Right lobe of liver (tissue), 6 donors: ENCODE measurements at places on chromosomes 3 and 15. TPM values are rescaled to one million over a fixed set of nuclear protein-coding genes. Genes with fewer than 3 reads are reported as not detected.

PDE12 gene
- total RNA-seq: 20.7 TPM

GMPS gene
- total RNA-seq: 20.2 TPM

NDN gene
- 2.9 TPM for total RNA-seq

EFHB gene
- total RNA-seq: 1.3 TPM

ACTC1 gene
- total RNA-seq: 0.93 TPM

DNA sequence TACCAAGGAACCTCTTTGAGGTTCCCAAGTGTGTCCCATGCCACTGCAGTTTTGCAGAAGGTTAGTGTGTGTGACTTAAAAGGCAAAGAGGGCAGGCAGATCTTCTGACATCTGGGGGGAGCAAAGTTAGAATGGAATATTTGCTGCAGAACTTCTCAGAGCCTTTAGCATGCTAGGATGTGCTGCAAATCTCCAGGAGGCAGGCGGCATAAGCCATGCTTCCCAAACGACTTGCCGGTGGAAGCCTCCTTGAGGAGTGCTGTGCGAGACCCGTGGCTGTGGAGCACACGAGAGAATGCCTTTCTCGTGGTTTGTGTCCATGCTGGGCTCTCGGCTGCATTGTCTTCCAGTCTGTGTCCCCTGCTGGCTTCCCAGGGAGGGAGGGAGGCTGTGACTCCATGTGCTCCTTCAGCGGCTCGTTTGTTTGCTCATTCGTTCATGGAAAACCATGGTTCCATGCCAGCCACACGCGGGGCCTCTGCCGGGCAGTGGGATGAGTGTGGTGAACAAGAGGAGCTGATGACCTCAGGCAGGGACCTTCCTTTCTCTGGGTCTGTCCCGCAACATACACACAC lies 13.8 kb downstream of the HDAC11 start:
- DNase-seq: no peak
- no peak overlapping the region for H3K4me3 ChIP-seq
- H3K4me1 ChIP-seq: no peaks in the 10 kb centered on the region
- H3K27ac ChIP-seq: no peak overlapping the region
- H3K36me3 ChIP-seq: no peaks in the 10 kb centered on the region

DNA sequence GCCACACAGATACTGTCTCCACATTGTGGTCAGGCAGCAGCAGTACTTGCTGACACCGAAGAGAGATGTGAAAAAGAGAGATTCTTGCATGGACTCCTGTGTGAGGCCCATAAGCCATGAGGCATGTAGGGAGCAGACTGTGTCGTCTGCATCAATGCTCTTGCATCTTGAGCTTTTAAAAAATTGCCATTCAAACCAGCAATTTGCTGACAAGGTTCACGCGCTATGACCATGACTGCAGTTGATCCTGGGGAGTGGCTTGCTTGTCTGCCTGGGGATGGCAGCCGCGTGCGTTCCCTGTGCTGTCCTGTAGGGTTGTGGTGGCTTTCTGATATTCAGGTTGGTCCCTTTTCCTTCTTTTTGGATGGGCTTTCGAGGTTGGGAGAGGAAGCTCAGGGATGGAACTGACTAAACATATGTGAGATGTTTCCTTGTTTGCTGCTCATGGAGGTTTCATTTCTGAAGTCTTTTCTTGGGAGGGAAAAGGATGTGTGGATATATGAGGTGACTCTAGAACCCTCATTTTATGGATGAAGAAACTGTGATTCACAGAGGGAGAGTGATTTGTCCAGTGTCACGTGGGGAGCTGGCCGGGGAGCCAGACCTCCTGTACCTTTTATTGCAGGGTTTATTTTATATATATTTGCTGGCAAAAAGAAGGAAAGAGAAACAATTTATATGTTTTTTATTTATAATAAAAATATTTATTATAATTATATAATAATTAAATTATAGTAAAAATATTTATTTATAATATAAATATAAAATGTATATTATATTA lies 48.6 kb downstream of the LPP start:
- H3K27ac ChIP-seq: no peak overlapping the region
- H3K27me3 ChIP-seq: no peaks in the 10 kb centered on the region
- H3K4me3 ChIP-seq: no peak overlapping the region

DNA sequence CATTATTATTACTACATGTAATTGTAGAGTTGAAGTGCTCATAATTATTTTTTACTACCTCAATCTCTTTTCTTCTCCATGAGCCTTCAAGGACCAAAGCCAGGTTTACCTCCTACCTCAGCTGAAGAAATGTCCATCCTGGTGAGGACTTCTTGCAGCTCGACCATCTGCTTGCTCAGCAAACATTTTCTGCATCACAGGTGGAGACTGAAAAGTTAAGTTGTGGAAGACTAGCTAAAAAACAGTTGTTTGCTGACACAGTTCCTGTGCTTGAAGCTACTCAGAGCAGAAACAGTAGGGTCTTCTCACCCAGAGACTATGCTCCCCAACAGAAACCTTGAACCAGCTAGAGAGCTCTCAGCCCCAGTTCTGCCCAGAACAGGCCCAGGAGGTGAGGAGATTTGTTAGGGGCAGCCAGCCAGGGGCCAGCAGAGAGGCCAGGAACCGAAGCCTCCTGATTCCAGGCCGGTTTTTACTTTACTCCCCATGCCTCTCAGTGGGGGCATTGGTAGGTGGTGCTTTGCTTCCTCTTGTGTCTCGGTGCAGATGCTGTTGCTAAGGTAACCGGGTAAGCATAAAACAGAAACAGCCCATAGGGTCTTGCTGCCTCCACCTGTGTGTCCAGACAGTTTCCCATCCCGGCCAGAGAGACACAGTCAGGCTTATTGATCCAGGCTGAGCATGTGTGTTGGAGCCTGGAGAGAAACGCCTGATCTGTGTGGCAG lies 54.9 kb downstream of the CCNL1 start:
- no peak for DNase-seq
- H3K4me3 ChIP-seq: no peak overlapping the region
- H3K27me3 ChIP-seq: no peaks in the 10 kb centered on the region
- no peak overlapping the region for H3K27ac ChIP-seq

DNA sequence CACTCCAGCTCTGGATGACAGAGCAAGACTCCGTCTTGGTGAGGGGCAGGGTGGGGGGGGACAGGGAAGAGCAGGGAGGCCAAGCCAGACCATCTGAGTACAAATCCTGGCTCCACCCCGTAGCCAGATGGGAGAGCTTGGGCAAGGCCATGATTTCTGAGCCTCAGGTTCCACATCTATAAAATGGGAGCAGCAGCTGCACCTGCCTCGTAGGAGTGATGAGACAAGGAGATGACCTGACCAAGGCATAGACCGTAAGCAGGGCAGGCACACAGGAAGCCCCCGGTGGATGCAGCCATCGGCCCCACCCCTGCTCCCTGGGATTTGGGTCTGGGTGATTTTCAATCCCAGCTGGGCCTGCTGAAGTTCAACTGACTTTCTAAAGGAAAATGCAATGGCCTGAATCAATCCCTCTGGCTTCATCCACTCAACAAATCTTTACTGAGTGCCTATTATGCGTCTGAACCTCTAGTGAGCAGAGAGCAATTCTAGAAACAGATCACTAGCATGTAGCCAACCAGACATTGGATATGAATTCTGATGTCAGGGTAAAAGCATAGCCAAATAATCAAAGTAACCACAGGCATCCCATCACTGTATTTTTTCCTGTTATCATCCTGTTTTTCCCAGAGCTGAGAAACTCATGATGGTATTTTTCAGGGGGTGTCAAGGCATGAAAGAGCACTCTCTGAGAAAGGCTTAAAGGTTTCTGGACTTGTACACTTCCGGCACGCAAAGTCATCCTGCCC lies 141.2 kb downstream of the NUP210 start:
- no peak for DNase-seq
- peaks cover 20% of the 10 kb centered on the region for H3K4me1 ChIP-seq
- no peaks in the 10 kb centered on the region for H3K27me3 ChIP-seq
- H3K27ac ChIP-seq: no peak overlapping the region

DNA sequence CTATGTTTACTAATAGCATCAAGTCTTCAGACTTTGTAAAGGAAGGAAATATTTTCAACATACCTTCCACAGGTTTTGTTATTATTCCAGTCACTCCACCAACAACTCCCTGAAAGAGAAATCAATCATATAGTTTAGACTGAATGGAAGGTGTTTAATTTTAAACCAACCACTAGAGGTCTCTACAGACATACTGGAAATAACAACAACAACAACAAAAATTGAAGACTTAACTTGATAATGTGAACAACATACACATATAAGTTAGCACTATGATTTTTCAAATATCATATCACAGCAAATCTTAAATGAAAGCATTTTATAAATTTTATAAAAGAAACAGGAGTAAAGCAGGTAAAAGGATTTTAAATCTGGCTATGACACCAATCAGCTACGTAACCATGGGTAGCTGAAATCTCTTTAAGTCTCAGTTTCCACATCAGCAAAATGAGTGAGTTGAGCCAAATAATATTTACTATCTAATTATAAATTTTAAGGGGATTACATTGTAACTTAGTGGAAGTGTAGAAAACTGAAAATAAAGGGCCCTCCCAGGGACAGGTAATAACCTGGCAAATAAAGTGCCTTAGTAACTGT lies 188.2 kb downstream of the VPS13C start:
- H3K4me3 ChIP-seq: no peak overlapping the region
- H3K27ac ChIP-seq: no peak overlapping the region

- H3K27ac ChIP-seq: no peak overlapping the region
- no peak for DNase-seq
- H3K4me3 ChIP-seq: no peak overlapping the region
- H3K4me1 ChIP-seq: no peaks in the 10 kb centered on the region
These were observed 16.9 kb upstream of the PSMD6 start for GRCh38 chr3:64039981-64040733.

DNA sequence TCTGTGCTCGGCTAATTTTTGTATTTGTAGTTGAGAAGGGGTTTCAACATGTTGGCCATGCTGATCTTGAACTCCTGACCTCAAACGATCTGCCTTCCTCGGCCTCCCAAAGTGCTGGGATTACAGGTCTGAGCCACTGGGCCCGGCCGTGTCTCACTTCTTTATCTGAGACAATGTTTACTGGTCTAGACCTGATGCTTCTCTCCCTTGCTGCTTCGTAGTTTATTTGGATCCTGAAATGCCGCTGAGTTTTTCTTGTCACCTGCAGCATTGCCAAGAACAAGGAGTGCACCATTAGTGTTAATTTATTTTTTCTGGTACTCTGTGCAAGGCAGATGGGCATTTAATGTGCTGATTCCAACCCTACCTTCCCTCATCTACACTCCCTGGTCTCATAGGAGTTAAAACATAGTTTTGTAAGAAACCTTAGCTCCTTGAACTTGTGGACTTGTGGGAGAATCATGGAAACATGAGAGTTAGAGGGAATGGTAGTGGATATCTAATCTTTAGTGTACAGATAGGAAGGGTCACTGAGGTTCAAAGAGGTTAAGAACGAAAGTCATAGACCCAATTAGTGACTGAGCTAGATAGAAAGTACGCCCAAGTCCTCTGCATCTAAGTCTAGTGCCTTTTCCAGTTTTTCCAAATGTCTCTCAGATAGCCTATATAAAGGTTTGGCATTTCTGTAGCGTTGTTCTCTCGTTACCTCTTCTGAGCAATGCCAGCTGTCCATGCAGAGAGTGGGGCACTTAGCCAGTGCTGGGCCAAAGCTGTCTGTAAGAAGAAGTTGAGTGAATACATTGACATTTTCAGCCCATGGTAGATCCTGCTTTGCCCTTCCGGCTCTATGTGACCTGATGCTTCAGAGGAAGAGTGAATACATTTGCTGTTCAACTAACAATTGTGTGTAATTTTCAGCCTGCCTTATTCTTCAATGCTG lies 244.1 kb downstream of the LPP start:
- peak overlapping the region; percentile 55 for H3K27ac ChIP-seq
- H3K4me1 ChIP-seq: peaks cover 5% of the 10 kb centered on the region
- DNase-seq: no peak

- no peaks in the 10 kb centered on the region for H3K27me3 ChIP-seq
- H3K4me3 ChIP-seq: no peak overlapping the region
- no peak for DNase-seq
These were observed 97.7 kb upstream of the SAMMSON start for GRCh38 chr3:69901802-69902201.

- H3K27ac ChIP-seq: no peak overlapping the region
- H3K4me1 ChIP-seq: no peaks in the 10 kb centered on the region
- H3K36me3 ChIP-seq: no peaks in the 10 kb centered on the region
- DNase-seq: no peak
These were observed 876.6 kb downstream of the TUSC7 start for GRCh38 chr3:117586161-117586560.

DNA sequence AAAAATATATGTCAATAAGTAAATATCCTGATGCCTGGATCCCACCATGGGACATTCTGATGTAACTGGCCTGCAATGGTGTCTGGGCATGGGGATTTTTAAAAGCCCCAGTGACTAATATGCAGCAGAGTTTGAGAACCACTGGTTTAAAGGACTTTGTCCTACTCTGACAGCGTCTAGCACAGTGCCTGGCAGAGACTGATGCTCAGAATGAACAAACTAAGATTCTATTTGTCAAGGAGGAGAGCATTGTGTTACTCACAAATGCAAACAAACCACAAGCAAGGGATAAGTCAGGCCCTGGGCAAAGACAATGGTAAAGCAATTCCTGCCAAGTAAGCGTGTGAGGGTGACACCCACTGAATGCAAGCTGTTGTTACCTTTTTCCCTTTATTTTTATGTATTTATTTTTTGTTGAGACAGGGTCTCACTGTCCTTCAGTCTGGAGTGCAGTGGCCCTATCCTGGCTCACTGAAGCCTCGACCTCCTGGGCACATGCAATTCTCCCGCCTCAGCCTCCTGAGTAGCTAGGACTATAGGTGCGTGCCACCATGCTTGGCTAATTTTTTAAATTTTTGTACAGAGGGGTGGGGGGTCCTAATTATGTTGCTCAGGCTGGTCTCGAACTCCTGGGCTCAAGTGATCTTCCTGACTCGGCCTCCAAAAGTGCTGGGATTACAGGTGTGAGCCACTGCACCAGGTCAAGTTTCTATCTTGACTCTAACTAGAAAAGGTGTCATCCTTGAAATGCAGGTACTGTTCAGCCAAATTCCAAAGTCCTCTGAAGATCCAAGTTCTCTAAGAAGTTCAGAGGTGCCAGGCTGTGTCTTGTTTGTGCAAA lies 909 bp upstream of the GPD1L start:
- H3K4me1 ChIP-seq: no peaks in the 10 kb centered on the region
- H3K27me3 ChIP-seq: no peaks in the 10 kb centered on the region
- no peak for DNase-seq
- no peak overlapping the region for H3K4me3 ChIP-seq
- no peaks in the 10 kb centered on the region for H3K36me3 ChIP-seq
